Stimulated activated CD4-positive, alpha-beta T cell treated with anti-CD3 and anti-CD28 coated beads, Interleukin-1b, Interleukin-23, amount 100 ng/mL, for 1 hour (primary cell): ENCODE measurements at places on chromosomes 12 and 14.

GRCh38 chr12:76864791-76865400 is 13.9 kb downstream of the CSRP2 start:
- no peak for DNase-seq

DNA sequence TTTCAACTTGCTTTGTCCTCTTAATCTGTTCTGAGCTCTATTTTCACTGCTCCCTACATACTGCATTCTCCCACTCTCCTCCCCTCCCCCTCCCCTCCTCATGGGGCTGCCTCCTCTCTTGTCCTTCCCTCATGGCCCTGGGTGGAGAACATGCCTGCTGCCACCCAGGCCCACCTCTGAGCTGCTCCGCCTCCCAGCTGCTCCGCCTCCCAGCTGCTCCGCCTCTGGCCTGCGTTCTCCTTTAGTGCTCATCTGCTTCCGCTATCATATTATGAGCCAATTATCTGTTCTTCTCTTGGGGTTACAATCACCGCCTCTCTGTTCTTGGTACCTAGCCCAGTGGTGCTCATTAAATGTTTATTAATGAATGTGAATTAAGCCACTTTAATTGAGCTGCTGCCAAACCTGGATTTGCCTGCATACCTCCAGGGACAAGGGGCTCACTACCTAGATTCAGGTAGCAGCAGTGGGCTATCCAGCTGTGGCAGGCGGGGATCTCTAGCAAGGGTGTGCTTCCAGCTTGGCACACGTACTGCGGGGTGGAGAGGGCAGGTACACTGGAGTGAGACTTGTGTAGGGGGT is 32.0 kb upstream of the FAM181A start:
- DNase-seq = no peak

DNA sequence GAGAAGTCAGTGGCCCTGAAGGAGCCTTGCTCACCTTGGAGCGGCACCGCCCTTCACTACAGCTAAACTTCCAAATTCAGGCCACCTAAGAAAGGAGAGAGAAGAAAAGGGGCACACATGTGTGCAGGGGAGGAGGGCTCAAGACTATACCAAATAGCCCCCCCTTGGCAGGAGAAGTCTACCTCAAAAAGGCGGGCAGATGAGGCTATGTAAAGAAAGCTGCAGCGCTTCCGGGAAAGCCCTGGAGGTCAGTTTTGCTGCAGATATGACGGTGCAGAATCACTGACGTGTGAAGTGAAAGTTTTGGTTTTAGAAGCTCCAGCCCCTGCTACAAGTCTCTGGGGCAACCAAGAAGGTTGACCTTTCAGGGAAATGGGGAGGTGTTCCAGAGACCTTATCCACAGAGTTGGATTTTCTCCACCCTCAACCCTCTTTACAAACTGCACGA is 48.2 kb upstream of the PNMA1 start:
- DNase-seq = no peak

DNA sequence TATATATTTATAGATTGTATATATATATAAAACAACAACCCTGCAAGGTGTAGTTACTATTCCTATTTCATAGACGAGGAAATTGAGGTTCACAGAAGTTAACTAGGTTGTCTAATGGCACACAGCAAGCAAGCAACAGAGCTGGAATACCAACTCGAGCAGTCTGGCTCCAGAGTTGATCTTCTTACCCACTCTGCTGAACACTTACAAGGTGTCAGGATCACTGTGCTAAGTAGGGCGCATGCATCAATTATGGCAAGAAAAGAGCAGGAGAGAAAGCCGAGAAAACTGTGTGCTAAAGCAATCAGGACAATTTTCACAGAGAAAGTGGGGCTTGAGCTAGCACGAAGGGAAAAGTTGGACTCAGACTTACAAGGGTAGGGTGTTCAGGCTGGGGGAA is 15.9 kb upstream of the ARMH4 start:
- no peak for DNase-seq

- no peak for DNase-seq
Measured at GRCh38 chr12:52827499-52828090, 6.5 kb downstream of the KRT79 start.

- DNase-seq = no peak
Measured at GRCh38 chr14:104725772-104726548, 1.9 kb downstream of the ADSS1 start.
